ENCODE measurements at places on chromosomes 1 and 21. TPM values are rescaled to one million over a fixed set of nuclear protein-coding genes. Genes with fewer than 3 reads are reported as not detected.

DNA sequence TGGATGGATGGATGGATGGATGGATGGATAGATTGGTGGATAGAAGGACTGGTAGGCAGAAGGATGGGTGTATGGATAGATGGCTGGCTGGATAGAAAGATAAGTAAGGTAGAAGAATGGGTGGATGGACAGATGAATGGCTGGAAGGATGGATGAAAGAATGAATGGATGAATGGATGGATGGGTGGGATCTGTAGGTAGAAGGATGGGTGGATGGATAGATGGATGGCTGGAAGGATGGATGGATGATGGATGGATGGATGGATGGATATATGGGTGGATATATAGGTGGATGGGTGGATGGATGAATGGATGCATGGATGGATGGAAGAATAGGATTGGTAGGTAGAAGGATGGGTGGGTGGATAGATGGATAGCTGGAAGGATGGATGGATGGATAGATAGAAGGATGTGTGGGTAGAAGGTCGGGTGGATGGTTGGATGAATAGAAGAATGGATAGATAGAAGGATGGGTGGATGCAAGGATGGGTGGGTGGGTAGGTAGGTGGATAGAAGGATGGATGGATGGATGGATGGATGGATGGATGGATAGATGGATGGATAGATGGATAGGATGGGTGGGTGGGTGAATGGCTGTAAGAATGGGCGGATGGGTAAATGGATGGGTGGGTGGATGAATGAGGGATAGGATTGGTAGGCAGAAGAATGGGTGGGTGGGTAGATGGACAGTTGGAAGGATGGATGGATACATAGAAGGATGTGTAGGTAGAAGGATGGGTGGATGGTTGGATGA lies 7.5 kb downstream of the MASP2 start:
- DNase-seq, result no peak

DNA sequence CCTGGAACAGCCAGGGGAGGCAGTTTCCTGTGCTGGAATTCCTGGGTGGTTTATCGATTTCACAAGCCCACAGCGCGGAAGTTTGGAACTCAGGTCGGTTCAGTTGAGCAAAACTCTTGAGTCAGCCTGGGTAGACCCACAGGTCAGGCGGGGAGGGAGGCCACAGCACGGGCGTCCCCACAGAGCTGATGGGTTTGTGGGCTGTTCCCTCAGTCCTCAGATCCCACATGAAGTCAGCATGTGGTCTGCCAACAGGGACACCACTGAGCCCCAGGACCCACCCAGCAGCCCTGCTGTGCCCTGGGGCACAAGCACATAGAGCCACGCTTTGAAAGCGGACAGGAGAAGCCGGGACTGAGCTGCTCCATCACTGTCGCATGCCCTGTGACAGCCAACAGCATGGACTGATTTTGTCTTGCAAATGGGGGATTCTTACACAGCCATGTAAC lies 17.4 kb downstream of the BMP8A start:
- DNase-seq, result no peak

DNA sequence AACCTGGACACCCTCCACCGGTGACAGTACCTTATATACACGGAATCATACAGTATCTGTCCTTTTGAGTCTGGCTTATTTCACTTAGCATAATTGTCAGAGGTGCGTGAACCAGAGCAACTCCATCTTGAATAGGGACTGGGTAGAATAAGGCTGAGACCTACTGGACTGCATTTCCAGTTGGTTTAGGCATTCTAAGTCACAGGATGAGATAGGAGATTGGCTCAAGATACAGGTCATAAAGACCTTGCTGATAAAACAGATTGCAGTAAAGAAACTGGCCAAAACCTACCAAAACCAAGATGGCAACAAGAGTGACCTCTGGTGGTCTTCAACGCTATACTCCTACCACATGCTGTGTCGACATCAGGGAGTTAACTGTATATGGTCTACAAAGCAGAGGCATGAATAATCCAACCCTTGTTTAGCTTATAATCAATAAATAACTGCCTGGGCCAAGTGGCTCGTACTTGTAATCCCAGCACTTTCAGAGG lies 1.4 kb upstream of the FDPS start:
- DNase-seq, result no peak

- DNase-seq, result no peak
Observed at GRCh38 chr21:45588086-45588825, 46.0 kb upstream of the SLC19A1 start.

DNA sequence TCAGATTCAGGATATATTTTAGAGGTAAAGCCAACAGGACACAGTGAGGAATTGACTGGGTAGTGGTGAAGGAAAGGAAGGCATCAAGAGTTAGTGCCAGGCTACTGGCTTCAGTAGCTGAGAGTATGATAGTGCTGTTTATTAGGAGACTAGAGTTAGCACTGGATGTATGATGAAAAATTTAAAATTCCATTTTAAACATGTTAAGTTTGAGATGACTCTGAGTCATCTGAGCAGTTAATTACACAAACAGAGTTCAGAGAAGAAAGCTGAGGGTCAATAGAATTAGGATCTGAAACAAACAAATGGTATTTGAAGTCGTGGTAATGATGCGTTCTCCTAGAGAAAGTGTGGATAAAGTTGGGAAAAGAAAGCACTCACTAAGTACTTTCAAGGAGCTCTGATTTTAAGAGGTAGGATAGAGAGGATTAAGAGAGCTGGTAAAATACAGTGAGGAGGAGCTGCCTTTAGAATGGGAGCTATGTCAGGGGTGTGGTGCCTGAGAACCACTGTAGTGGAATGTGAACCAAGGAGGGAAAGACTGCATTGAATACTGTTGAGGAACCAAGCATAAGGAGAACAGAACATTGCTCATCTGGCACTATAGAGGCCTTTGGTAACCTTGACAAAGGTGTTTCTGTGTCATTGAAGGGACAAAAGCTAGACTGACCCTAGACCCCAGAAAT lies 21.7 kb upstream of the SHCBP1L start:
- DNase-seq, result no peak

Gene USH2A
- total RNA-seq, result not detected

DNA sequence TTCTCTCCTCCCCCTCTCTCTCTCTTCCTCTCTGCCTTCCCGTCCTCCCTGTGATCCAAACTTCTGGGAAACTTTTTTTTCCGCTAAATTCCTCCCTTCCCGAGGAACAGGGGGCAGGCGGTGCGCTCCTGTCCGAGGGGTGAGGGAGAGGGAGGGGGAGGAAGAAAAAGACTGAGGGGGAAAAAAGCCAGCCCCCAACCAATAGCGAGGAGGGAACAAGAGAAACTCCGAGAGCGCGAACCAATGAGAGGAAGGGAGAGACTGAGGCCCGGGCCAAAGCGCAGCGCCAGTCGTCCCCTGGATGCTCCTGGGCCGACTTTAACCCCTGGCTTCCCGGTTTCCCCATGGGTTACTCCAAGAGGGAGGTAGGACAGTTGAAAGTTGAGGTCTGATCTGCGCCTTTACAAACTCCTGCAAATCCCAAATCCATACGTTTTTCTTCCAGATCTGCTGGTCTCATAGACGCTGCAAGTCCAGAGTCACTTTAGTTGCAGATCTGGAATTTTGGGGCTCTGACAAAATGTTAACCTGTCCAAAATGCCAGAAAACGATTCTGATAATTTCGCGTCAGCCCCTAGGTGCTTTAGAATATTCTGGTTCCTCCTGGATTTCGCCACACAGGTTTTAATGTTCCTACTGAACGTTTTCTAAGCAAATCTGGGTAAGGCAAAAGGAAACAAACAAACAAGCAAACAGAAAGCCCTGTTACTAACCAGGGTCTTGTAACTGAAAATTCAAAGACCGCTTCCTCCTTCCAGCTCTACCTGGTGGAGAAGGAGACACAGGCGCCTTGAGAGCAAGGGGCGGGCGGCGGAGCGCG lies at the start of gene TBX15:
Gene TBX15, minus strand, starts transcription at position 158 of the 820 bp plus-strand sequence. CDS start 548 bp downstream, outside the sequence.
- DNase-seq, result peak; percentile 50

Gene LCE1F
- total RNA-seq, result not detected

Gene TRAF5
- total RNA-seq, result 14.5 TPM

Gene DISC1
- total RNA-seq, result 82.5 TPM

DNA sequence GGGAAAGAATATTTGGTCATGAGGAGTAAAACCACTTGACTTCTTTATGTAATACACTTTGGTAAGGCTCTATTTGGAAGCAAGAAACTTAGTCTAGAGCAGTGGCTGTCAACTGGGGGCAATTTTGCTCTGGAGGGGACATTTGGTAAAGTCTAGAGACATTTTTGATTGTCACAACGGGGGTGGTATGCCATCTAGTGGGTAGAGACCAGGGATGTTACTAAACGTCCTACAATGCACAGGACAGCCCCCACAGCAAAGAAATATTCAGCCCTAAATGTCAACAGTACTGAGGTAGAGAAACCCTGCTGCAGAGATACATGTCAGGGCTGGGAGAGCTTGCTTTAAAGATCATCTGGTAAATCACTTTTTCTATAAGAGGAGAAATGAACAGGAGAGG lies 13.5 kb downstream of the FUCA1 start:
- no peak for DNase-seq

Gene HMGCL
- 30.0 TPM for total RNA-seq

DNA sequence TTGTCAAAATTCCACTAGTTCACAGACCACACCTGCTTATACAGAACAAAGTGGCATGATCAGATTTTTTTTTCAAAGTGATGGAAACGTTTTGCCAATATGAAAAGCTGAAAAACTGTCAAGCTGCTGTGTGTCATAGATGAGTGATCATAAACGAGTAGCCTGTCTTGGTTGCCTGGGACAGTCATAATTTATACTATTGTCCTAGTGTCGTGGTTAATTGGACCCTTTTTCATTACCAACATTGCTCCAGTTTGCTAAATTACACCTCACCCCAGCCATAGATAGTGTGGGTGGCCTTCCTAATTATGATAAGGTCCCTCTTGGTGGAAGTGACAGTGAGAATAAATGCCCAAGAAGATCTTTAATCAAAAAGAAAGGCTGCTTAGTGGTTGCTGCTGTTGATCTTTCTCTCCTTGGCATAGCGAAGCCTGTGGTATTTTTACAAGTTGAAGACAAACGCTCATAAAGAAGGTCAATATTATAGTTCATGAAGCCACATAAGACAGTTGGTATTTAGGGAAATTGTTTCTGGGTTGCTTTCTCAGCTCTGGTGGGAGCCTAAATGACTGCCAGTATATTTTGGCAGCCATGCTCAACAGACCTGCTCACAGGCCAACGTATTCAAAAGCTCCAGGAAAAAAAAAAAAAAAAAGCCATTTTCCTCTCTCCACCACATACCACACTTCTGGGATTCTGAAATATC lies 478.1 kb downstream of the PLA2G4A start:
- no peak for DNase-seq

GRCh38 chr1:67165468-67166041 lies 699 bp upstream of the IL23R start:
- DNase-seq, result no peak

Gene HAO2
- total RNA-seq, result not detected

GRCh38 chr1:22119626-22120468 lies 23.1 kb downstream of the WNT4 start:
- no peak for DNase-seq

DNA sequence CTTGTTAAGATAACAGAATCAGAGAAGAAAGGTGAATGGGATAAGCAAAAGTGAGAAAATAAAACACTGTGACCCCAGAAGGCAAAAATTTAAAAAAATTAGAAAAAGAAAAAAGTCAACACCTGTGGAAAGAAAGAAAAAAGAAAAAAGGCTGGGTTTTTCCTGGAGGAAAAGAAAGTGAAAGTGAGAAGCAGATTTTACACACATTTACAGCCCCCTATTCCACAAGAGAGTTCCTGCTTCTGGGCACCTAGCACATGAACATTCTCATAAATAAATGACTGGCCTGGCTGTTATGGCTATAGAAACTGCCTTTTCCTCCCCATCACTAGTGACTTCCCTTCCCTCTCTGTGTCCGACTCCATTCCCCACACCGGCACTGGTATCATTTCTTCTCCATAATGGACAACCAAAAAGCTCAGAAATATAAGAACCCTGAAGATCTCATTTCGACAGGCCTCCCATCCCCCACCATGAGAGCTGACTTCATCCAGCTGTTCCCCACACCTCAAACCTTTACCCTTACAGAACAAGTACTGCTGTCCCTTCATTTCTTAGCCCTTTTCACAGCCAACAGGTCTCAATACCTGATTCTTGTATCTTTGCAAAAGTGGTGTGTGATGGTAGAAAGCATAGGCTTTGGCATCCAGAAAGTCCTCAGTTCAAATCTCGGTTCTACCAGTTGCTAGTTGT lies 12.6 kb downstream of the MTF1 start:
- no peak for DNase-seq

GRCh38 chr1:200479816-200480215 lies 70.0 kb upstream of the ZNF281 start:
- DNase-seq, result no peak

Gene ESPN
- total RNA-seq, result 0.36 TPM

GRCh38 chr1:201842472-201843027 lies 13.6 kb downstream of the IPO9 start:
- no peak for DNase-seq

DNA sequence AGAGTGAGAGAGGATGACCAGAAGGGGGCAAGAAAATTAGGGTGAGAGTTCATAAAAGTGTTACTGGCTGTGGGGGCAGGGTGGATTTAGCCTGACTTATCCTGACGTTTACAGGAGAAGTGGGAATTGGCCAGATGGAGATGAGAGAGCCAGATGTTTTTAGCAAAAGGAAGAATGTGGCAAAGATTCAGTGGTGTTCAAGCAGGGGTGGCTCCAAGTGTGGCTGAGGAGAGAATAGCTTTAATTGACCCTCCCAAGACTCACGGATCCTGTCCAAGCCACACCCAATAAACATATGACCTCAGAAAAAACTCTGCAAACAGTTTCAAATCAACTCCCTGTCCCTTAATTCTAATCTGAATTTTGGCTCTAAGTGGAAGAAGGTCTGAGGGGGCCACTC lies 35.2 kb upstream of the EDEM3 start:
- no peak for DNase-seq

DNA sequence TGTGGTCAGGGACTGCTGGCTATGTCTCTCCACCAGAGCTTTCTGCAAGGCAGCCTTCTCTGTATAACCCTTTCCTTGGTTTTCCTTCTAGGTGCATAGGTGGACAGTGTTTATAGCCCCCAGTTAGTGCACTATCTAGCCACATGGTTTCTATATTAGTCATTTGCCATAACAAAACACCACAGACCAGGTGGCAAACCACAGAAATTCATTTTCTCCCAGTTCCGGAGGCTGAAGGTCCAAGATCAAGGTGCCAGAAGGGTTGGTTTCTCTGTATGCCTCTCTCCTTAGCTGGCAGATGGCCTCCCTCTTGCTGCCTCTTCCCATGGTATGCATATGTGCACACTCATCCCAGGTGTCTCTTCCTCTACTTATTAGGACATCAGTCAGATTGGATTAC lies 106.4 kb downstream of the KAZN start:
- DNase-seq, result no peak

Gene THBS3
- total RNA-seq, result 35.5 TPM

Gene RIPPLY3
- total RNA-seq, result 86.4 TPM

Gene ZNF644
- 67.1 TPM for total RNA-seq

- DNase-seq, result no peak
Observed at GRCh38 chr1:113253187-113253586, 137.1 kb upstream of the MAGI3 start.

GRCh38 chr1:228083871-228084278 lies 1.4 kb downstream of the ARF1 start:
- DNase-seq, result no peak
